Body of pancreas (tissue), 4 donors: ENCODE measurements at places on chromosomes 11 and 22.

GRCh38 chr11:120594746-120595145, 83.2 kb downstream of the GRIK4 start:
- no peak for DNase-seq

- DNase-seq, result no peak
Observed at GRCh38 chr11:131838016-131838415, 467.6 kb downstream of the NTM start.

GRCh38 chr11:92432515-92432914, 207.9 kb downstream of the FAT3 start:
- no peak for DNase-seq

DNA sequence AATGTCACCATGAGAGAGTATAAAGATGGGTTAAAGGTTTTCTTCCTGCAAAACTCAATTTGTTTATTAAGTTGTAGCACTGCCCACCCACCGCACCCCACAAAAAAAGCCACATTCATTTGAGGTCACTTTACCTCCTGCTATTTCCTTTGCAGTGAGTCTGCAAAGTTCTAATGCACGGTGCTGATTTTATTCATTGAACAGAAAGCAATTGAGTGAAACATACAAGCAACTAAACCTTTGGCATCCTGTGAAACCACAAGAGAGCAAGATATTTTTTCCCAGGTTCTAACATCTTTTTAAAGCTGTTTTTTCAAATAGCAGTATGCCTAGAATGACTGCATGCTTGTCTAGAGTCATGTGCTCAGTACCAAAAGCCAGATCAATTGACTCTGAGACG, 39.0 kb downstream of the RRAS2 start:
- DNase-seq, result no peak

DNA sequence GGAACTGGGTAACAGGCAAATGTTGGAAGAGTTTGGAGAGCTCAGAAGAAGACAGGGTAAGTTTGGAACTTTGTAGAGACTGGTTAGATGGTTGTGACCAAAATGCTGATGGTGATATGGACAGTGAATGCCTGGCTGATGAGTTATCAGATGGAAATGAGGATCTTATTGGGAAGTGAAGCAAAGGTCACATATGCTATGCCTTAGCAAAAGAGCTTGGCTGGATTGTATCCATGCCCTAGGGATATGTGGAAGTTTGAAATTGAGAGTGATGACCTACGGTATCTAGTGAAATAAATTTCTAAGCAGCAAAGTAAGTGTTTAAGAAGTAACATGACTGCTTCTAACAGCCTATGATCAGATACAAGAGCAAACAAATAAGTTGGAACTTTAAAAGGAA, 17.8 kb downstream of the BBOX1 start:
- DNase-seq, result no peak

DNA sequence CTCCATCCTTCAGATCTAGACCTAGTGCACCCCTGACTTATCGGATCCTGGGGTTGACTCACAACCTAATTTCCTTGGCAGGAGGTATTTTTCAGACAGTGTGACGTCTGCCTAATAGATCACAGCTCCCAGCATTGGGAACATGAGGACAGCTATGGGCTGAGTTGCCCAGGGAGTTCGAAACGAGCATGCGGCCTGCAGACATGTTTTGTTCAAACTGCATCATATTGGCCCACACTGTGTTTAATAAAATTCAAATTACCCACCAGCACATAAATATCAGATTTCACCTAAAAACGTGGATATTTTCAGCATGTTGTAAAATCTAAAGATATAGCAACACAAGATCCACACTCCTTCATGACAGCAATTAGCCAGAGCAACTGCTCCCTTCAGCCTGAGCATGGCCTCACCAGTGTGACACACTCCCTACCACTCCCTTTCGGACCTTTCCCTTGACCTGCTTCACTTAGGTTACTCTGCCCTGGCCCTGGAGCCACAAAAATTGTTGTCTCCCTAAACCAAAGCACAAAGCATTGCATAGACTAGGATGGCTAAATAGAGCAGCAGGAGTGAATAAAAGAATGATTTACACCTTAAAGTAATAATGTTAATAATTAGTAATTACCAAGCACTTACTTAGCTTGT, 53.6 kb upstream of the USP47 start:
- DNase-seq, result no peak
